ENCODE measurements at places on chromosomes 1 and 21.

DNA sequence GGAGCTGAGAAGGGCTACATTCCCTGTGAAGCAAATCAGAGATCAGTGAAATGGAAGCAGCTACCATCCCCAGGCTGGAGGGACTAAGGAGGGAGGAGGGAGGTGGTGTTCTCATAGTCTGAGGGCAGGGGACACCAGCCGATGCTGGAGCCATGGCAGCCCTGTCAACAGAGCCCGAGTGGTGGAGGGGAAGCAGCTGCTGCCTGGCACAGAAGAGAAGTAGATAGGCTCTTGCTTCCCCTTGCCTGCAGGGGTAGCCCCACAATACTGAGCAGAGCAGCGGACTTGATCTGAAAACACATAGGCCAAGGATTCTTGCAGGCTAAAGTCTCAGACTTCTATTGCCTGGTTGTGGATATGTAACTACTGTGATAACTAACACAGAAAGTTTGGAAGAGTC lies 255.1 kb downstream of the FGGY start:
- DNase-seq = no peak

GRCh38 chr1:209208648-209209047 lies 374.9 kb upstream of the CAMK1G start:
- no peak for DNase-seq

- no peak for DNase-seq
Measured at GRCh38 chr1:162626094-162626493, 6.2 kb upstream of the DDR2 start.

DNA sequence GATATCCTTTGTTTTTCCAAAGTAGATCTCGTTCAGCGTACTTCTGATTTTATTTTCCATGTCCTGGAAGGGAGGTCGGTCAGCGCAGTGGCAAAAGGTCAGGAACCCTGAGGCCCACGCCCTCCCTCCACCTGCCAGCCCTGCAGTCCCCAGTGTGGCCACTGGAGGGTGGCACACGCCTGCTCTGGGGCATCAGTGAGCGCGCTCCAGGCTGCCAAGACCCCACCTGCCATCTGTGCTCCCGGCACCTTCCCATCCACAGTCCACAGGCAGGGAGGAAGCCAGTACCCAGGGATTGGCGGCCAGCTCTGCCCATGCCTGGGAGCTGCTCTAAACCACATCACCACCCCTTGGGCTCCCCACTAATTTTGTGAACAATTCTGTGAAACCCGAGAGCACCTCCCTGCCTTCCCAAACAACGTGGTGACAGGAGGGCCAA lies 32.3 kb downstream of the SLC66A1 start:
- peak; percentile 72 for DNase-seq

DNA sequence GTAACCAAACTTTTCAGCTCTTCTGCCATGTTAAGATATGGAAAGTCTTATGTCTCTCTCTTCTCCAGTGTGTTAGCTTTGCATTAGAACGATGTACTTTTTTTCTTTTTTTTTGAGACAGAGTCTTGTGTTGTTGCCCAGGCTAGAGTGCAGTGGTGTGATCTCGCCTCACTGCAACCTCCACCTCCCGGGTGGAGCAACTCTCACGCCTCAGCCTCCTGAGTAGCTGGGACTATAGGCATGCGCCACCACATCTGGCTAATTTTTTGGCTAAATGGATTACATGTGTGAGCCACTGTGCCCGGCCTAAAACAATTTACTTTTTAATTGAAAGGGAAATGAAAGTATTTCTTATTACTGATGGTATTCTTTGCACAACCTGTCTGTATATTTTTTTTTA lies 35.8 kb downstream of the SPEN start:
- DNase-seq = no peak

GRCh38 chr1:17635811-17636210 lies 96.3 kb downstream of the ARHGEF10L start:
- no peak for DNase-seq

- no peak for DNase-seq
Measured at GRCh38 chr1:157181790-157182189, 43.6 kb upstream of the ETV3 start.

GRCh38 chr1:67559222-67559700 lies 125.7 kb upstream of the GADD45A start:
- DNase-seq = peak; percentile 63

DNA sequence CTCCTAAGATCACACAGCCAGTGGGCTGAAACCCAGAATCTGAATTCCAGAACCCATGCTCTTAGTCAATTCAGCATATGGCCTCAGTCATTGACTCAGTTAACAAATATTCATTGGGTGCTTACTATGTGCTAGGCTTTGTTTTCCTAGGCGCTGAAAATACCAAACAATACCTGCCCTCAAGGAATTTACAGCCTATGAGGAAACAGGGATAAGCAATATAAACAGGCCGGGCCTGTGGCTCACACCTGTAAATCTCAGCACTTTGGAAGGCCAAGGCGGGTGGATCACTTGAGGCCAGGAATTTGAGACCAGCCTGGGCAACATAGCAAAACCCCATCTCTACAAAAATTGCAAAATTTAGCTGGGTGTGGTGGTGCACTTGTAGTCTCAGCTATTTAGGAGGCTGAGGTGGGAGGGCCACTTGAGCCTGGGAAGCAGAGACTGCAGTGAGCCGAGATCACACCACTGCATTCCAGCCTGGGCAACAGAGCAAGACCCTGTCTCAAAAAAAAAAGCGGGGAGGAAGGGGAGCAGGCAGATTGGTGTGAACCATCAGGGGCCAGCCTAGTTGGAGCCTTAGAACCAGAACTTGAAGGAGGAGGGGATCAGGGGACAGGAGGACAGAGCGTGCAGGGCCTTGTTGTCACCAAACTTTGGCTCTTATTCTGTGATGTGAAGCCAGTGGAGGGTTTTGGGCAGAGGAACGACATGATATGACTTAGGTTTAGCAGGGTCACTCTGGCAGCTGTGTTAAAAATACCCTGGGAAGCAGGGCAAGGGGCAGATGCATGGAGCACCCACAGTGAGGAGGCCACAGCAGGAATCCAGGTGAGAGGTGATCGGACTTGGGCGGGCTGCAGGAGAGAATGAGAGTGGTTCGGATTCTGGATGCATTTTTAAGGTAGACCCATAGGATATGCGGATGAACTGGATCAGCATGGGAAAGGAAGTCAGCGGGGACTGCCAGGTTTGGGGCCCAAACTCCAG lies 5.8 kb downstream of the TINAGL1 start:
- peak; percentile 10 for DNase-seq
